Left ventricle myocardium inferior (tissue), 1 donor: ENCODE measurements at places on chromosomes 11 and 22.

- no peak for DNase-seq
Measured at GRCh38 chr22:42389143-42389542, 43.1 kb downstream of the NFAM1 start.

- no peak for DNase-seq
Measured at GRCh38 chr11:100788561-100789295, 101.6 kb downstream of the ARHGAP42 start.

- DNase-seq, result no peak
Measured at GRCh38 chr22:26804911-26805539, 147.6 kb downstream of the MIAT start.

- DNase-seq, result no peak
Measured at GRCh38 chr22:35868938-35869337, 151.3 kb downstream of the APOL5 start.

DNA sequence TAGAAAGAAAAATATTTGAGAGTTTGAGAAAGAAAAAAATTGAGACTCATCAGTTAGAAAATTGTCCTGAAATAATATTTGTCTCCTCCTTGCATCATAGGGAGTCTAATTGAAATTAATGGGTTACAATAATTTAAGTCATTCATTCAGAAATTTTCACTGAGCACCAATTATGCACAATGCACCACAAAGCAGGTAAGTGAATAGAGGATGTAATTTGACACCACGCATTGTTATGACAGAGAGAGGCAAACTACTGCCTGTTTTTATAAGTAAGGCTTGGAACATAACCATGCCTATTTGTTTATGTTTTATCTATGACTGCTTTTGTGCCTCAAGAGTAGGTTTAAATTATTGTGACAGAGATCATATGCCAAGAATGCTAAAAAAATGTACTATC is 537.9 kb upstream of the FAT3 start:
- no peak for DNase-seq

GRCh38 chr11:66371627-66372415 is at the start of gene SLC29A2:
Gene SLC29A2, minus strand, starts transcription at chr11:66371760. Its CDS starts 169 bp downstream, at chr11:66371591.
- peak; percentile 73 for DNase-seq

DNA sequence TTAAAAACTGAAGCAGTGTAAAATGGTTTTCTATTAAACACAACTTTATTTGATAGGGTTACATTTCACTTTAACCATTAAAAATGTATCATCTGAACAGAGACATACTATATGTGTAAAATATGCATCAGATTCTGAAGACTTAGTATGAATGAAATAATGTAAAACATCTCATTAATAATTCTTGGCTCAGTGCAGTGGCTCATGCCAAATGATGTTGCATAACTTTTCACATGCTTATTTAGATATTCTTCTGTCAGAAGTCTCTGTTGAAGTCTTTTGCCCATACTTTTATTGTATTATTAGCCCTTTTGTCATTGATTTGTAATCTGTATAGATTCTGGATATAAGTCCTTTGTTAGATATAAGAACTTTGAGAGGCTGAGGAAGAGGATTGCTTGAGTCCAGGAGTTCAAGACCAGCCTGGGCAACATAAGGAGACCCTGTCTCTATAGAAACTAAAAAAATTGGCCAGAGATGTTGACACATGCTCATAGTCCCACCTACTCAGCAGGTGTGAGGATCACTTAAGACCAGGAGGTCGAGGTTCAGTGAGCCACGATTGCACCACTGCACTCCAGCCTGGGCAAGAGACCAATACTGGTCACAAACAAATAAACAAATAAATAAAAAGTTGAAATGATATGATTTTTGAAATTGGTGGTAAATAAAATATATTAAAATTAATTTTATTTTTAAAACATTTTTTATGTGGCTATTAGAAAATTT is 73.8 kb upstream of the PARVA start:
- no peak for DNase-seq

GRCh38 chr11:78958444-78958843 is 383.8 kb upstream of the NARS2 start:
- no peak for DNase-seq

- no peak for DNase-seq
Measured at GRCh38 chr11:36222831-36223635, 66.2 kb downstream of the COMMD9 start.

GRCh38 chr11:9138612-9139579 is 47.5 kb upstream of the SCUBE2 start:
- DNase-seq, result no peak

DNA sequence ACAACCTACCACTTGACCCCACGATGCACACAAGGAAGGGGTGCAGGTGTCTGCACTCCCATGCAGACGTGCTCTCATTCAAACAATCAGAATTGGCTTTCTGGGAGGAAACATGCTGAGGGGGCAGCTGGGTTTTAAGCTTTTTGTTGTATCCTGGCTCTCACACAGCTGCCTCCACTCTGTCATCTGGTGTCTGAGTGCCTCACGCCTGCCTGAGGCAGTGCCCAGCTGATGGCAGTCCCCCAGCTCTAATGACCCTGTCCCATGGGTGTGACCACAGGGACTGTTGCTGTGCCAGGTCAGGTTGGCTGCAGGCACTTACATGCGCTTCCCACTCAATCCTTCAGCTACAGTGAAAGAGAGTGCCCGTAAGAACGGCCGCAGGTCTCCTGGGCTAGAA is 53.7 kb downstream of the ARFGAP3 start:
- DNase-seq, result peak; percentile 58

GRCh38 chr22:37330200-37331033 is 48.1 kb downstream of the CYTH4 start:
- no peak for DNase-seq

DNA sequence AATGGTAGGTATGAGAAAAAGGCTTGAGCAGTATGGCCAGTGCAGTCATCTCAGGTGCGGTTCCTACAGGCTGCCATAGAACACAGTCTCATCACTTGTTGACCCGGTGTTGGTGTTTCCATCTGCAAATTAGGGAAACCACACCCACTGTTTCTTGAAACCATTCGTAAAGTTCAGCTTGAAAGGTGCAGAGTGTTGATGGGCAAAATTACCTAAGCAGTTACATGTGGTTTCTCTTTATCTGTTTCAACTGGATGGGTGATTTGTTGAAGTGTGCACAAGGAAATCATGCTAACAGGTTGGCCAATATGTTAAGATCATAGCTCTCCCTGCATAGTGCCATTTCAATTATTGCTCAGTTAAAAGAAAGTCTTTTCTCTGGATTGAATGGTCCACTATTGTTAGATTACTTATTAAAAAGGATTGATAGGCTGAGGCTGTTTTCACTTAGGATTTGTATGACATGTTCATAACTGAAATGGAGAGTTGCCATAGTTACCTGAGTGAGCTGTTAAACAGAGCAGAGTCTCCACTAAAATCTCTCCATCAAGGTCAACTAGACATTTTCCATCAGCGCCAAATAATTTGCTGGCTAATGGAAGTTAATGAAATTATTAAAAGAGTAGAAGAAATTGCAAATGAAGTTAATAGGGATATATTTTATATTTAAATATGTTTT is 203.1 kb upstream of the MTMR2 start:
- no peak for DNase-seq

GRCh38 chr11:106457727-106458126 is 380.3 kb downstream of the AASDHPPT start:
- DNase-seq, result no peak

- no peak for DNase-seq
Measured at GRCh38 chr11:14417617-14418374, 58.8 kb upstream of the RRAS2 start.

DNA sequence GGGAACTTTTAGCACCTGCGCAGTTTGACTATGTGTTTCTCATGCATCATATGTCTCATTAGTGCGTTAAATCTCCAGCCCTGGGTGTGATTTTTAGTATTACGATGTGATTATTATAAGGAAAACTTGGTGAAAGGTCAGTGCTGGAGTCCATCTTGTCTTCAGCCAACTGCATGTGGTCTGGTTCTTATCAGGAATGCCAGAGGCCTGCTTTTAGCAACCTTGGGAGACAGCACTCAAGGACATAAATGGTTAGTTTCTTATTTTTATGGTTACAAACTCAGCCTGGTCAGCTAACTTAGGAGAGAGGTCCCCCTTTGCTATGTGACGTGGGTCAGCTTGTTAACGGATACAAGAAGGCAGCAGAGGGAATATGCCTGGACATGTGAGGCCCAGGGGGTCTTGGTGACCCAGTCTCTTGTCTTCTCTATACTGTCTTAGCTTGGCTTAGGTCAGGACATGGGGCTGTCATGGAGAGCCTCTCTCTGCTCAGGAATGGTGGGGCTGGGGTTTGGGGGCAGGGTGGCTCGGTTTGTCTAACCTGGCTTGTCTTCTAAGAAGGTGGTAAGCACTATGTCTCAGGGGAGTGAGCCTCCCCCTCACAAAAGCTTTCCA is 21.5 kb downstream of the KCTD21 start:
- no peak for DNase-seq

DNA sequence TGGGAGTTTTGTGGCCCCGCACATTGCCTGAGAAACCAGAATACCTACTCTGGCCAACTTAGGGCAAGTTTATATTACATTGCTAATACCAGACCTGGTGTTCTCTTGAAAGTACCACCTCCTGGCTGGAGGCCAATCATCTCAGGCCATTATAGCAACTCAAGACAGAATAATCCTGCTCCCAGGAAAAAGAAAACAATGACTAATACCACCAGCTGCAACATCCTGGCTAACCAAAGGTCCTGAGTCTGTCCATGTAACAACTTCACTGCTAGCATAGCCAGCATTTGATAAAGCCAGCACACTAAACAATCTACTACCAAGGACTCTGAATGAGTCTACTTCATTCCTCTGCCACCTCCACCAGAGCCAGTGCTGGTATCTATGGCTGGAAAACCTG is 1298.7 kb upstream of the CNTN5 start:
- no peak for DNase-seq

GRCh38 chr11:86815726-86816125 is 15.4 kb downstream of the PRSS23 start:
- no peak for DNase-seq

DNA sequence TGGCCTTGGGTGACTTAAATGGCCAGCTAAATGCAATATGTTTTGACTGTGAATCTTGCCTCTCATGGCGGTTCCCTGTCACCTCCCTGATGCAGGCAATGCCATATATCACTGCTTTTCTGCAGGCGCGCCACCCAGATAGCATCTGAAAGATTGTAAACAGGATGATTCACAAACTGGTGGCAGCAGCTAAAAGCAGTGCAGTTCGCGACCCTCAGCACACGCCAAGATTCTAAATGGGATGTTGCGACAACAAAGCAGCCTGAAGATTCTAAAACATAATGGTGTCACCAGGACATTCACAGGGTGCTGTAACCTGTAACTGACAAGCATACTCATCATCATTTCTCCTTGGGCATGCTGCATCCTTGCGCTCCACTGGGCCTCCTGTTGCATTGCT is 440.4 kb upstream of the CADM1 start:
- DNase-seq, result no peak
